ENCODE measurements at places on chromosomes 6 and 20.

GRCh38 chr6:99613409-99613704 is 6.7 kb downstream of the PRDM13 start:
- H3K4me3 ChIP-seq = no peak overlapping the region
- DNase-seq = no peak
- H3K36me3 ChIP-seq = no peaks in the 10 kb centered on the region
- H3K4me1 ChIP-seq = no peaks in the 10 kb centered on the region

GRCh38 chr6:14796974-14797762 is 448.7 kb upstream of the JARID2 start:
- H3K27me3 ChIP-seq = no peaks in the 10 kb centered on the region
- H3K4me1 ChIP-seq = peaks cover 20% of the 10 kb centered on the region
- no peak for DNase-seq
- no peaks in the 10 kb centered on the region for H3K36me3 ChIP-seq
- peak overlapping the region; percentile 74 for H3K27ac ChIP-seq

DNA sequence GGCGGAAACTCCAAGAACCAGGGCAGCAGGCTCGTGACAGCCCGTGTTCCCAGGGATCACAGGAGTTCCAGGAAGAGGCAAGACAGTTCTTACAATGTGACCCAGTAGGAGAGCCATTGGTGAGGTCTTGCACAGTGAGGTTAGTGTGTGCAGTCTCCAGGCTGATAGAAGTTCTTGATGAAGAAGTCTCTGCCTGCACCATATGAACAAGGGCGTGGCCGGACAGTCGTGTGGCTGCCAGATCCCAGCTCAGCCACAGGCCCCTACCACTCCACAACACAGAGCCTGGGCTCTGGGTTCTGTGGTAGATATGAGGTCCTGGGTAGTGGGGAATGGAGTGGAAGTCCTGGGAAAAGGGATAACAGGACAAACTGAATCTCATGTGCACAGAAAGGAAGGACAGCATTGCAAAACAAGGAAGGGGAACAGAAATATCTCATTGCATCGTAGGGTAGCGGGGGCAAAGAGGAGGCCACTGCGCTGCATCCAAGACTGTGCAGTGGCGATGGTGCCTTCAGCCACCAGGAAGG is 65.2 kb downstream of the STX11 start:
- peaks cover 15% of the 10 kb centered on the region for H3K4me1 ChIP-seq
- peak overlapping the region; percentile 85 for H3K4me3 ChIP-seq
- H3K27ac ChIP-seq = peak overlapping the region; percentile 70
- no peak for DNase-seq
- no peaks in the 10 kb centered on the region for H3K27me3 ChIP-seq

- H3K27ac ChIP-seq = no peak overlapping the region
- H3K4me3 ChIP-seq = no peak overlapping the region
- DNase-seq = no peak
- no peaks in the 10 kb centered on the region for H3K4me1 ChIP-seq
Observed at GRCh38 chr6:32689531-32690501, 23.4 kb upstream of the HLA-DQB1 start.

GRCh38 chr20:39524371-39524911 is 562.3 kb downstream of the DHX35 start:
- no peaks in the 10 kb centered on the region for H3K36me3 ChIP-seq
- peak; percentile 8 for DNase-seq
- H3K4me3 ChIP-seq = no peak overlapping the region
- H3K4me1 ChIP-seq = no peaks in the 10 kb centered on the region

DNA sequence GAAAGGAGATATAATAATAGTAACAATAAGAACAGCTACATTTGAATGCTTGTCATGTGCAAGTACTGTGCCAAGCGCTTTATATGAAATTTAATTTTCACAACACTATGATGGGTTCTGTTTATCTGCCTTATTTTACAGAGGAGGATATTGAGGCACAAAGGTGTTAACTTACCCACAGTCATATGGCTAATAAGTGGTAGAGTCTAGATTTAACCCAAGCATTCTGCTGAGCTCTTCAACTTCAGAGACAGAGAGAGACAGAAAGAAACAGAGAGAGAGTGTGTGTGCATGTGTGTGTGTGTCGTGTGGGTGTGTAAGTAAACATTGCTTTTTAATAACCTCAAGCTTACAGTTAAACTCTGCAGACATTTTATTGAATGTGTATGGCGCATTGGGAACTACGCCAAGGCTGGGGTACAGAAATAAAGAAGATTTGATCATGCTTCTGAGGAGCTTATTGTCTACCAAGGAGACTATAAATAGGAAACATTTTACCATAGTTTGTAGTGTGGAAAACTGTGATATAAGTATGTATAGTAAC is 12.9 kb downstream of the TBPL1 start:
- H3K4me1 ChIP-seq = no peaks in the 10 kb centered on the region
- H3K36me3 ChIP-seq = no peaks in the 10 kb centered on the region
- no peak overlapping the region for H3K4me3 ChIP-seq

DNA sequence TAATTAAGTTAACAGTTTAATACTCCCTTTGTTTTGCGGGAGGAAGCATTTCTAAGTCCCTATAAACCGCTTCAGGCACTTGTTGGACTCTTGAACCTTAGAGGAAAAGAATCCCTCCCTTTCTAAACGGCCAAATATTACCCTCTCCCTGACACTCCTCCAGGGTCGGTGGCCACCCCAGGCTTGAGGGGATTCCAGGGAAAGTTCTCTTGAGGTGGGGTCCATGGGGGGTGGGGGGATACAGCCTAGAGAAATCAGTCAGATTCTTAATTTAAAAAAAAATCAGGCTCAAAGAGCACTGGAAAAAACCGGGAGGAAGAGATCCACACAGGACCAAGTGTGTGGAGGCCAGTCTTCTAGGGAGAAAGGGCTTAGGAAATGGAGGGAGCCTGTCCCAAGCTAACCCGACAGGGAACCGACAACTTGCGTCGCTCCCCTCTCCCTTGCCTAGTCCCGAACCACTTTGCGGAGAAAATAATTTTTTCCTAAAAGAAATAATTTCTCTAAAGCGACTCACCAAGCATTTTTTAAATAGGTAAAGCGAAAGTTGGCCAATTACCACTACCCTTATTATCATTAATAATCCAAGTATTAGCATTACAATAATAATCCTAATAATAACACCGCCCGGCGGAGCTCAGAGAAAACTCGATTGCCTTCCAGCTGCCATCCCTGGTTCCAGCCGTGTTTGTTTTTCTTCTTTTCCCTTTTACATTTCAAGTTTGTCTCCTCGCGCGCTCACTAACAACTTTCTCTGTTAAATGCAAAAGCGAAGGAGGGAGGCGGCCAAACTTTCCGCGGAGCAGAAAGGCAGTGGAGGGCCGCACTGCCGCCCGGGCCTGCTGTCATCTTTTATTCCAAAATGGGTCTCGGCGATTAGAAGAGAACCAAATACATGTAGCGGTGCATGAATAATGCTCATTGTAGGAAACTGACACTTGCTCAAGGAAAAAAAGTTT is 4.8 kb downstream of the NR2E1 start:
- H3K36me3 ChIP-seq = no peaks in the 10 kb centered on the region
- DNase-seq = no peak
- H3K4me3 ChIP-seq = no peak overlapping the region
- H3K4me1 ChIP-seq = no peaks in the 10 kb centered on the region
- no peak overlapping the region for H3K27ac ChIP-seq

DNA sequence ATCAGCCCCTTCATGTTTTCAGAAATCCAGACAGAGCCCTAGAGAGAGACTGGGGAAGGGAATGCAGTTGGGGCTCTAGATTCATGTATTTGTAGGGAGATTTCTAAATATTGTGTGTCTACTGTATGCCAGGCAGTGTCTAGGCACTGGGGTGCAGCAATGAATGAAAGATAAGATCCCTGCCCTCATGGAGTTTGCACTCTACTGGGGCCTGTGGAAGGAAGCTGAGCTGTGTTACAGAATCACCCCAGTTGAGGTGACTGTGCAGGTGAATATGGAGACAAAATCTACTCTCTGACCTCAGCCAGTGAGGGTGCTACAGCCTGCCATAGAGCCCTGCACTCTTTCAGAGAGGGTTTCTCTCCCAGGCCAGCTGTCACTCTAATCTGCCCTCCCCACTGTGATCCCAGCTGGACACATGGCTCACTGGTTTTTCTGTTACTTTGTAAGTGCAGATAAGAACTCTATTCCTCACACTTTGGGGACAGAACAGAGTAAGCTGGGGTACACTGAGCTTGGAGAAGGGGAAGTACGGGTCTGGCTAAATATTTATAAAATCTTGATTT is 69.2 kb upstream of the E2F3 start:
- H3K4me3 ChIP-seq = no peak overlapping the region
- no peak overlapping the region for H3K27ac ChIP-seq
- DNase-seq = no peak
- no peaks in the 10 kb centered on the region for H3K36me3 ChIP-seq
- peaks cover 9% of the 10 kb centered on the region for H3K27me3 ChIP-seq

- DNase-seq = peak; percentile 82
- H3K36me3 ChIP-seq = no peaks in the 10 kb centered on the region
- H3K27ac ChIP-seq = peak overlapping the region; percentile 97
Observed at GRCh38 chr20:23050847-23051627, 1.6 kb upstream of the THBD start.

DNA sequence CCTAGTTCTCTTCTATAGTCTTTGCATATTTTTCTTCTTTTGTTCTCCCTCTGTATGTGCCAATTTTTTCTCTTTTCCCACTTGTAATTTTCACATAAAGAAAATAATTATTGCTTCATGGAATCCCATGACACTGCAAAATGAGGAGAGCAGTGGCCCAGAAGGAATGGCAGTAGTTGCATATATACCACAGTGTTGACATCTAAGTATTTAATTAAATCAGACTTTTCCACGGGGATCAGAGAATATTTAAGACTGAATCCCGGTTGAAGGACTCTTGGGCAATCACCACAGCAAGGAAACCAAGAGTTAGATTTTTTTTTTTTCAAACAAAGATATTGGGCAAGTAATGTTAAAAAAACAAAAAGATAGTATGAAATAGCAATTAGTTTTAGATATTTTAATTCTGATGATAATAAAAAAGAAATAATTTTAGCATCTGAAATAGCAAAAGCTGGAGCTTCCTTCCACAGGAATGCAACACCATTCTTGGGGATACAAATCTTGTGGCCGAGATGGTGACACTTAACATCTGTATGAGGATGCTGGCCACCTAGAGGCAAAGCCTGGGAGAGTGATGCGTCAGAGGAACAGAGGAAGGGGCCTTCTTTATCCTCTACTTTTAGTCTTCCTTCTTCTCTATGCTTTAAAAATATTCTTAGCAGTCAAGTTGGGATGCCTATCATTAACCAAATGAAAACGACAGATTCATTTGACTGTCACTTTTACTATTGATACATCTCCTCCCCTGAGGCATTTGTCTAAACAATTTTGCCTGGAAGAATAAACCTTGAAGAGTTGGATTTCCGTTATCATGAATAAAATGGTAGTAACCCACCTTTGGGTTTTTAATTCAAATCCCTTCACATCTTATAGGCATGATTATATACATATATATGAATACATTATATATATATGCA is 356.2 kb downstream of the GJA1 start:
- no peak for DNase-seq
- H3K27me3 ChIP-seq = no peaks in the 10 kb centered on the region
- no peak overlapping the region for H3K27ac ChIP-seq

DNA sequence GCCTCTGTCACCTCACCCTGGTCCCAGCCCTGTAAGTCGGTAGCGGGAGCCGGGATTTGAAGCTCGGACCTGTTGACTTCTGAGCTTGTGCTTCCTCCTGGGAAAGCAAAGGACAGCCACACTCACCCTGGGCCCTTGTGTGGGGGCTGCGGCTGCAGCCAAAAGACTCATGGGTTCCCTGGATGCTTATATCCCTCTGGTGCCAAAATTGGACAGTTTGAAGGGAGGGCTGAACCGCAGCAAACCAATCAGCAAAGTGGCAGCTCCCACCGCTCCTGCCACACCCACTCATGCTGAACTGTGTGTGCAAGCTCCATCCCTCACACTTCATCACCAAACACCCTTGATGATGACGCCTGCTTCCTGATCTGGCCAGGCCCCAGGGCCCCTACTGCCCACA is 3.9 kb upstream of the CCN5 start:
- H3K27ac ChIP-seq = no peak overlapping the region
- no peak for DNase-seq
- no peak overlapping the region for H3K4me3 ChIP-seq
- no peaks in the 10 kb centered on the region for H3K36me3 ChIP-seq
- H3K4me1 ChIP-seq = peaks cover 17% of the 10 kb centered on the region
- H3K27me3 ChIP-seq = no peaks in the 10 kb centered on the region

DNA sequence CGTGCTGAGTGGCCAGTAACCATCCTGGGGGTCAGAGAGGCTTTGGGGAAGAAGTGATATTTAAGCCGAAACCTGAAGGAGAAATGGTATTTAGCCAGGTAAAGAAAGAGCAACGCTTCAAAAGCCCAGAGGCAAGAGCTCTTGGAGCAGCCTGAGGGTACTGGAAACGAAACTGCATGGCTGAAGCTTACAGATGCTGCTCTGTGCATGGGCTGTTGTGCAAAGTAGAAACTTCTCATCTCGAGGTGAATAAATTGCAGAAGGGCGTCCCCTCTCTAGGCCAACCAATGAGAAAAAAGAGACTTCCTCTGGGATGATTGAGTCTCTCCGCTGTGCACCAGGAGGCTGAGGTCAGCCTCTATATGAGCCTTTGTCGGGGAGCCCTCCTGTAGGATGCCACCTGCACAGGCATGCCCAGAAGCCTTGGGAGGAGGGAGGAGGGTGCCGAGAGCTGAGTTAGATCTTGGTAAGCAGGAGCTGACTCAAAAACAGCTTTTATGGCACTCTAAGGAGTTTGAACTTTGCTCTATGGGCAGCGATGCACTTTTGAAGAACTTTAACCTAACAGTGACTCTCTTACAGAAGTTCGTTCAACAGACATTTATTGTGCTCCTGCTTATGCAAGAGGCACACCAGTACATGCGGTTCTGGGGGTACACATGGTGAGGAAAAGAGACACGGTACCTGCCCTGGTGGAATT is 61.6 kb upstream of the EDN1 start:
- no peak overlapping the region for H3K27ac ChIP-seq
- H3K4me3 ChIP-seq = no peak overlapping the region
- no peaks in the 10 kb centered on the region for H3K36me3 ChIP-seq
- H3K4me1 ChIP-seq = peaks cover under 1% of the 10 kb centered on the region

DNA sequence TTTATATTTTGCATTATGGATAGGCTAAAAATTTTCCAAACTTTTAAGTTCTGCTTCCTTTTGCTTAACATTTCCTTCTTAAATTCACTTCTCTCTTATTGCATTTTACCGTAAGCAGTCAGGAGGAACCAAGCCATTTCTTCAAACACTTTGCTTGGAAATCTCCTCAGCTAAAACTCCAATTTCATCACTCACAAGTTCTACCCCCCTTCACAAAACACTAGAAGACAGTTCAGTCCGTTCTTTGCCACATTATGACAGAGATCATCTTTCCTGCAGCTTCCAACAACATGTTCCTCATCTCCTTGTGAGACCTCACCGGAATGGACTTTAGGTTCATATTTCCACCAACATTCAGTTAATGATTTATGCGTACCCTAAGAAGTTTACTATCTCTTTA is 79.2 kb upstream of the LY86 start:
- DNase-seq = no peak
- H3K36me3 ChIP-seq = no peaks in the 10 kb centered on the region
- no peak overlapping the region for H3K4me3 ChIP-seq
- H3K27ac ChIP-seq = no peak overlapping the region

DNA sequence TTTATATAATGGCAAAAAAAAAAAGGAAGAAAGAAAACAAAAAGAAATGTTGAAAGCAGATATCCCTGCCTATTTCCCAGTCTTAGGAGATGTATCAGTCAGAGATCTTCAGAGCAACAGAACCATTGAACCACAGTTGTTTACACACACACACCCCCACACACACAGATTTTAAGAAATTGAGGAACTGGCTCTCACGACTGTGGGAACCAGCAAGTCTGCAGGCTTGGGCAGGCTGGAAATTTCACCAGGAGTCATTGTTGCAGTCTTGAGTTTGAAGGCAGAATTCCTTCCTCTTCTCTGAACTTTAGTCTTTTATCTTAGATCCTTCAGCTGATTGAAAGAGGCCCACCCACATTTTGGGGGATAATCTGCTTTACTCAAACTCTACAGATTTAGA is 380.9 kb downstream of the CDKAL1 start:
- H3K36me3 ChIP-seq = no peaks in the 10 kb centered on the region
- H3K4me1 ChIP-seq = no peaks in the 10 kb centered on the region
- no peak overlapping the region for H3K4me3 ChIP-seq
- H3K27me3 ChIP-seq = no peaks in the 10 kb centered on the region
